ENCODE measurements at places on chromosomes 2 and 18. TPM values are rescaled to one million over a fixed set of nuclear protein-coding genes. Genes with fewer than 3 reads are reported as not detected.

IL1RL1 gene
- not detected for total RNA-seq

DAPL1 gene
- total RNA-seq: not detected

HOXD3 gene
- total RNA-seq: 7.5 TPM

GREB1 gene
- 0.91 TPM for total RNA-seq

GPR17 gene
- not detected for total RNA-seq

NTSR2 gene
- total RNA-seq: not detected

All from Caki2 (cell line).